ENCODE measurements at places on chromosomes 11 and 22. TPM values are rescaled to one million over a fixed set of nuclear protein-coding genes. Genes with fewer than 3 reads are reported as not detected.

Gene C1QTNF6
- 1.3 TPM for total RNA-seq

Gene SYT12
- total RNA-seq, result 0.05 TPM

Gene OR2AT4
- not detected for total RNA-seq

Gene MOV10L1
- total RNA-seq, result 0.49 TPM

Gene HORMAD2
- total RNA-seq, result not detected

Gene MPPED2
- total RNA-seq, result 10.8 TPM

GRCh38 chr22:36595154-36595553, 66.2 kb upstream of the EIF3D start:
- H3K4me1 ChIP-seq, result no peaks in the 10 kb centered on the region
- no peak overlapping the region for H3K27ac ChIP-seq
- no peak for DNase-seq
- no peaks in the 10 kb centered on the region for H3K36me3 ChIP-seq
- no peak overlapping the region for H3K4me3 ChIP-seq

GRCh38 chr22:23833017-23833751, 5.6 kb downstream of the DERL3 start:
- H3K27me3 ChIP-seq, result no peaks in the 10 kb centered on the region
- no peak for DNase-seq
- no peak overlapping the region for H3K4me3 ChIP-seq
- peaks cover 100% of the 10 kb centered on the region for H3K4me1 ChIP-seq
- peak overlapping the region; percentile 96 for H3K27ac ChIP-seq

DNA sequence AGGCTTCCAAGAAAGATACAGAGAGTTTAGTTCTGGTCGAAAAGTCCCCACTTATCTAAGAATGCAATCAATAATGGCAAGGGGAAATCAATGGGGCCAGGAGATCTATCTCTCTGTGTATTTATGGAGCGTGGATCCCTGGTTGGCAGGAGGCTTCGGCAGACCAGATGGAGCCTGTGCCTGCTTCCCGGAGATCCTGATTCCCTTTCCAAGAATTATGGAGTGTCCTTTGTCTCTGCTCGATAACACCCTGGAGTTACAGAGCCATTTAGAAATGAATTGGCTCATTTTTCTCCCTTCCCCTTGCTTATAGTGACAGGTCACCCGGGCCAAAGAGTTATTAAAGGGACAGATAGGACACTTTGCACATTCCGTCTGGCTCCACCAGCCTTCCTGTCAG, 92.4 kb downstream of the ISX start:
- H3K4me1 ChIP-seq, result no peaks in the 10 kb centered on the region
- no peaks in the 10 kb centered on the region for H3K36me3 ChIP-seq
- H3K27me3 ChIP-seq, result peaks cover 89% of the 10 kb centered on the region
- DNase-seq, result no peak

DNA sequence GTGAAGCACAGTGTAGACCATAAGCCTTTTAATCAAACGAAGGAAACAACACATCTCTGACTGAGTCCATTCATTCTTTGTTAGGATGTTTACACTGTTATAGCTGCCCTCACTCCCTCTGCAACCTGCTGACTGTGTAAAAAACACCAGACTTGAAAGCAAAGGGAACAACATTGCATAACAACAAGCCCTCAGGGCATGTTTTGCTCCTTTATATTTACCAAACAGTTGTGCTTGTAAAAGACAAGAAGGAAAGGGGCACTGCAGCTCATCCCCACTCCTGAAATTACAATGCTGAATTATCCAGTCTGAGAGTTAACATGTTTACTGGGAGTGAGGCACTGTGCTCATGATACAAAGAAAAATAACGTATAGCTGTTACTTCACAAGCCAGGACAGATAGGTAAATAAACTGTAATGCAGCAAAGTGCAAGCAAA, 46.4 kb downstream of the RAB30 start:
- H3K27me3 ChIP-seq, result no peaks in the 10 kb centered on the region
- peaks cover 81% of the 10 kb centered on the region for H3K4me1 ChIP-seq
- no peaks in the 10 kb centered on the region for H3K36me3 ChIP-seq
- no peak overlapping the region for H3K4me3 ChIP-seq
- no peak overlapping the region for H3K27ac ChIP-seq

DNA sequence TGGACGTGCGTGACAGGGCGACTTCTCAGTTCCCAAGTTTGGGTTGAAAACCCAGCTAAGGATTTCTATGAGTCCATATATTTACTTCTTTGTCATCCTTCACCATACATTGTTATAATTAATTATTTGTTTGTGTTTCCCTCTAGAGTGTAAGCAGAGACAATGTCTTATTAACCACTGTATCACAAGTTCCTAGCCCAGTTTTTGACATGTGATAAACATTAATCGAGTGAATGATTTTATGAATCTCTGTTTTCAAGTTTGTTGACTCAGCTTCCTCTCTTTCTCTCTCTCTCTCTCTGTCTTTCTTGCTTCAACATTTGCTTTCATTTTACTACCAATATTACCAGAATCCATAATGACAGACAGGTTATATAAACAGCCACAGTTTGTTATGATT, 1259.6 kb upstream of the TENM4 start:
- no peak overlapping the region for H3K4me3 ChIP-seq
- H3K36me3 ChIP-seq, result no peaks in the 10 kb centered on the region
- H3K27me3 ChIP-seq, result no peaks in the 10 kb centered on the region
- no peak overlapping the region for H3K27ac ChIP-seq
- H3K4me1 ChIP-seq, result no peaks in the 10 kb centered on the region

DNA sequence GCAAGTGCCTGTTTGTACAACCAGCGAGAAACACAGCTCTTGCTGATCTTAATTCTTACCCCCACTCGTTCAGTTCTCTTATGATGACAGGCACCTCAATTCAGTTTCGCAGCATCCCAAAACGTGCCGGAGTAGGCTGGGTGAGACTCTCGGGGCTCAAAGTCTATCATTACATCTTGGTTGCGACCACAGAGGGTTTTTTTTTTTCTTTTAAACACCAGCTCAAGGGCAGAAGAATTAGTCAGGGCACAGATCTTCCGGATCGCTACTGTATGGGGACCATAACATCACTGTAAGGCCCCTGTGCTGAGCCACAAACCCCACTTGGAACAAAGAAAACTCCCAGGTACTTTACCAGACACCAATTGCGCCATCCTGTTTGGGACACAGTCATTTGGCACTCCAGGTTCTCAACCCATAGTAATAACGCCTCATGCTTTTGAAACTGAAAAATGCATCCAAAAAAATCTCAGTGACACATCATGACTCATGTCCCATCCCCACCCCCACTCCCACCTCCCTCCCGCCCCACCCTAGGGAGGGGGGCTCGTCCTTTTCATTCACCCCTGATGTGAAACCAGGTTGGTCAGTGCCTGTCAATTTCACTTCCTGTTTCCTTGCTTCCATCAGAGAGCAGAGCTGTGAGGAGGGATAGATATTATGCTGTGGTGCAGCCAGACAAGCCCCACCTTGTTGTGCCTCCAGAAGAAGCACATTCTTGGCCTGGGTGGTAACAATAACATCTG, 41.0 kb upstream of the CD5 start:
- no peak for DNase-seq
- H3K27me3 ChIP-seq, result peaks cover 10% of the 10 kb centered on the region
- no peak overlapping the region for H3K4me3 ChIP-seq
- no peaks in the 10 kb centered on the region for H3K36me3 ChIP-seq

DNA sequence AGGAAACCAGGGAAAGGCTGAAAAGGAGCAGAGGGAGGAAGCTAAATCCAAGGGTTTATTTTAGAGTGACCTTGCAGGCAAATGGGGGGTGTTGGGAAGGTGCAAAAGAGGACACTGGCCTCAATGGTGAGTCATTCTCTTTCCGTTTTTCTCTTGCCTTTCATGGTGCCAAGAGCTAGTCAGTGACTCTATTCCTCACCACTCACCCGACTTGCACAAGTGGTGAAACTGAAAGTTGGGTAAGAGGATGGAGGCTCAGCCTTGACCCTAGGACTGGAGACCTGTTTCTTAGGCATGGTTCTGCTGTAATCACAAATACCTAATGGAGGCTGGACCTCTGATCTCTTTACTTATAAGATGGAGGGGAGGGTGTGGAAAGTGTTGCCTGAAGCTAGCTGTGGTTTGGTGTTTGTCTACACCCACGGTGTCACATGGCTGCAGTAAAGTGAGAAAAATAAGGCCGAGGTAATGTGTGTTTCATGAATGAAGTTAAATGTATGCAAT, 67.3 kb upstream of the CREB3L1 start:
- H3K4me1 ChIP-seq, result no peaks in the 10 kb centered on the region
- no peak overlapping the region for H3K27ac ChIP-seq
- no peak for DNase-seq
- H3K36me3 ChIP-seq, result no peaks in the 10 kb centered on the region
- H3K4me3 ChIP-seq, result no peak overlapping the region

DNA sequence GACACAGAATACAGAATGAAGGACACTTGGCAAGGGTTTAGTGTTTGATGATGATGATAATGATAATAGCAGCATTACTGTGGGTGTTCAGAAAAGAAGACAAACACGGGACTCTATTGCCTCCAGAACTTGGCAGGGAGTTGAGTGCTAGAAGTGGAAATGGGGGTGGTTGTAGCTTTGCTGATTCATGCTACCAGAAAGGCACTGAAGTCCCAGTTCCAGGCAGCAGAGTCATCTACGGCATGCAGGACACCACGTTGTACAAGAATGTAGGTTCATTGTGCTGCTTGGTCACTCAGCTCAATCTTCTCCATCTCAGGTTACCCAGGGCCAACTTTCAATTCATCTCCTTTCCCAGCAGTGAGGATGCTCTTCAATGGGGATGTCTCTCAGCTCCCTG, 115.7 kb downstream of the NTM start:
- no peak overlapping the region for H3K27ac ChIP-seq
- H3K36me3 ChIP-seq, result no peaks in the 10 kb centered on the region
- no peak overlapping the region for H3K4me3 ChIP-seq
- DNase-seq, result no peak
- H3K27me3 ChIP-seq, result peaks cover 4% of the 10 kb centered on the region

GRCh38 chr11:79309407-79309806, 131.4 kb downstream of the TENM4 start:
- H3K4me3 ChIP-seq, result no peak overlapping the region
- H3K36me3 ChIP-seq, result no peaks in the 10 kb centered on the region
- DNase-seq, result no peak
- H3K27ac ChIP-seq, result no peak overlapping the region

- H3K4me1 ChIP-seq, result no peaks in the 10 kb centered on the region
- no peak for DNase-seq
- no peak overlapping the region for H3K4me3 ChIP-seq
- no peaks in the 10 kb centered on the region for H3K36me3 ChIP-seq
- no peak overlapping the region for H3K27ac ChIP-seq
Measured at GRCh38 chr11:91664521-91664920, 560.1 kb upstream of the FAT3 start.

- peaks cover 5% of the 10 kb centered on the region for H3K4me1 ChIP-seq
- no peaks in the 10 kb centered on the region for H3K27me3 ChIP-seq
- peaks cover 79% of the 10 kb centered on the region for H3K36me3 ChIP-seq
- H3K4me3 ChIP-seq, result no peak overlapping the region
Measured at GRCh38 chr11:95835351-95835750, 45.1 kb downstream of the CEP57 start.

- no peaks in the 10 kb centered on the region for H3K36me3 ChIP-seq
- H3K27ac ChIP-seq, result no peak overlapping the region
- H3K4me1 ChIP-seq, result peaks cover 3% of the 10 kb centered on the region
- H3K4me3 ChIP-seq, result no peak overlapping the region
- DNase-seq, result no peak
Measured at GRCh38 chr11:1770528-1770927, 6.8 kb upstream of the CTSD start.

GRCh38 chr22:46792061-46792796, 29.8 kb downstream of the TBC1D22A start:
- peaks cover 30% of the 10 kb centered on the region for H3K36me3 ChIP-seq
- no peaks in the 10 kb centered on the region for H3K27me3 ChIP-seq
- H3K4me1 ChIP-seq, result peaks cover 52% of the 10 kb centered on the region

DNA sequence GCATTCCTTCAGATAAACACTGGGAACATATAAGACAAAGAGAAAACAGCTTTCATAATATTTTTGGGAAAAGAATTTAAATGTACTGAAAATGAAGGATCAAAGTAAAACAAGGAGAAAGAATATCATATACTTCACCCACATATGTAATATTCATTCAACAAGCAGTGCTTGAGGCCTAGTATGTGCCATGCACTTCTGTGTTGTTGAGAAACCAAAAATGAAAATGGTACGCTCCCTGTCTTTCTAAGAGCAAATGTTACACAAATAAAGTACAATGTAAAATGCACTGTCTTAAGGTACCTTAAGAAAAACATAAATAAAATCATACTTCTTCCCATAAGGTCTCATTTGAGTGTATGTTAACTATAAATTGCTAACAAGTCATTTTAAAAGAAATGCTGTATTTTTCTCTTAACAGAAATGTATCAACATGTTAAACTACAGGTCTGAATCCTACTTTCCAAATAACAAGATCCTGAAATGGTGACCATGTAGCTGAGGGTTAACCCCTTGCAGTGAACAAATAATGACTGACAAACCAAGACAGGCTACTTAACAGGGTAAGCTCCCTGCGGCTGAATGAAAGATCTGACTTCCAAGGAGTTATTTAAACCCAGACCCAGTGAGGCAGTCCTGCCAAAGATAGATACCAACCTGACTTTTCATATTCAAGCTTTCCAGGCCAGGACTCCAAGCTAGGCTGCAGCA, 377.6 kb downstream of the DCDC1 start:
- H3K36me3 ChIP-seq, result no peaks in the 10 kb centered on the region
- H3K27ac ChIP-seq, result no peak overlapping the region
- no peaks in the 10 kb centered on the region for H3K27me3 ChIP-seq
- H3K4me3 ChIP-seq, result no peak overlapping the region
- DNase-seq, result no peak

DNA sequence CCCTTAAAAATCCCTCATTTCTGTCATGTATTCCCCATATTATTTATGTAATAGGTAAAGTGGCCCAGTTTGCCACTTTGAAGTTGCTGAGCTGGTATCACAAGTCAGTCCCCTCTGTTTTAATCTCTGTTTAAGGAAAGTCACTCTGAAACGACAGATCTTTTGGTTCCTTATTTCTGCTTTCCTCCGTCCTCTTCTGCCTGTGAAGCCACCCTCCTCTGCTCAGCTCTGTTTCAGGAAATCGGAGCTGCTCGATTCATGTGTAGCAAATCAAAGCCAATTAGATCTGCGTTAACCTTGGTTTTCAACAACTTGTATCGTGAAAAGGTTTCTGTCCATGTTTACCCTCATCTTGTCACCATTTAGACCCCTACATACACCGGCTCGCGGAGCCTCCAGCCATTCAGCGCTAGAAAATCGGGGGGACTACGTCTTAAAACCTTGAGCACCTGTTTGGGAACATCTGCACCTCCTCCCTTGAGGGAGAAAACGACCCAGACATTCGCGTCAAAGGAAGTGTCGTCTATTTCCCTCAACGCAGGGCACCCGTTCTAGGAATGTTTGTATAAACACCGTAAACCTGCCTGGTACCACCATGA, 576 bp upstream of the SC5D start:
- H3K27me3 ChIP-seq, result no peaks in the 10 kb centered on the region
- H3K4me3 ChIP-seq, result peak overlapping the region; percentile 81
- H3K27ac ChIP-seq, result peak overlapping the region; percentile 84
- no peak for DNase-seq
- no peaks in the 10 kb centered on the region for H3K36me3 ChIP-seq
